ENCODE measurements at places on chromosomes 5 and 9. TPM values are rescaled to one million over a fixed set of nuclear protein-coding genes. Genes with fewer than 3 reads are reported as not detected.

Gene NOL8
- 8.8 TPM for polyA plus RNA-seq

Gene PCDHGA2
- polyA plus RNA-seq = 6.8 TPM

Gene IQGAP2
- 0.01 TPM for polyA plus RNA-seq

Gene PTGES
- 16.4 TPM for polyA plus RNA-seq

Gene COL5A1
- polyA plus RNA-seq = 170 TPM

Gene ALDOB
- not detected for polyA plus RNA-seq

Gene TLR4
- 5.4 TPM for polyA plus RNA-seq

Gene CCIN
- polyA plus RNA-seq = 0.51 TPM

Gene SLF1
- 1.3 TPM for polyA plus RNA-seq

Gene TMEM215
- not detected for polyA plus RNA-seq

Gene ENHO
- not detected for polyA plus RNA-seq

Gene NR5A1
- polyA plus RNA-seq = not detected

Gene IFNA13
- polyA plus RNA-seq = not detected

Gene SPATA31D4
- not detected for polyA plus RNA-seq

Gene SPEF2
- 5.8 TPM for polyA plus RNA-seq

Gene AGXT2
- not detected for polyA plus RNA-seq

Gene EPB41L4A
- 0.05 TPM for polyA plus RNA-seq

Gene NKD2
- polyA plus RNA-seq = not detected

Gene CTXN3
- polyA plus RNA-seq = not detected

Gene ORM2
- polyA plus RNA-seq = not detected

Gene PCDHGA12
- polyA plus RNA-seq = 7.9 TPM

Gene FBP2
- not detected for polyA plus RNA-seq

Gene LPAR1
- 211 TPM for polyA plus RNA-seq

Gene FUBP3
- polyA plus RNA-seq = 28.7 TPM

Gene PCDHA1
- polyA plus RNA-seq = 0.04 TPM

Data from BJ (cell line).